ENCODE measurements at places on chromosomes 2 and 18. TPM values are rescaled to one million over a fixed set of nuclear protein-coding genes. Genes with fewer than 3 reads are reported as not detected.

The CD8B gene
- total RNA-seq, result not detected

The CD8A gene
- total RNA-seq, result not detected

The FAM237A gene
- total RNA-seq, result not detected

The SCTR gene
- total RNA-seq, result not detected

The MTERF4 gene
- 29.0 TPM for total RNA-seq

All from hair follicle dermal papilla cell (primary cell).